GM19239 (cell line): ENCODE measurements at places on chromosomes 7 and 10.

DNA sequence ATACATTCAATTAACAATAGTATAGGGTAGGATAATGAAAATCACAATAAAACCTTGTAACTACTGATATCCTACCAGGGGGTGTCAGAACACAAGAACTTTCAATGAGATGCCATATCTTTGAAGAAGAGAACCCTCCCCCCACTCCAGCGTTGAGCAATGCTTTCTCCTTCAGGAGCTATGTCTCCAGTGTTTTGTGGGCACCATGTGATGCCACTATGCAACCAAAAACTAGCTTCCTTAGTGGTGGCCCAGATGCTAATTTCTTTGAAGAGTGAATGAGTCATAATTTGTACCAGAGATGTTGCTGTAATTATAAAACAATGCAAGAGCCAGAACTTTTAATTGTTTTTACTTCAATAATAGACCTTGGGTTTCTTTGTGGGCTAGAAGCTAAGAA, 76.0 kb upstream of the ADO start:
- DNase-seq, result no peak

GRCh38 chr10:113680190-113681111, 739 bp downstream of the CASP7 start:
- DNase-seq, result peak; percentile 9

- no peak for DNase-seq
Observed at GRCh38 chr10:126461289-126461940, 73.1 kb upstream of the ADAM12 start.

DNA sequence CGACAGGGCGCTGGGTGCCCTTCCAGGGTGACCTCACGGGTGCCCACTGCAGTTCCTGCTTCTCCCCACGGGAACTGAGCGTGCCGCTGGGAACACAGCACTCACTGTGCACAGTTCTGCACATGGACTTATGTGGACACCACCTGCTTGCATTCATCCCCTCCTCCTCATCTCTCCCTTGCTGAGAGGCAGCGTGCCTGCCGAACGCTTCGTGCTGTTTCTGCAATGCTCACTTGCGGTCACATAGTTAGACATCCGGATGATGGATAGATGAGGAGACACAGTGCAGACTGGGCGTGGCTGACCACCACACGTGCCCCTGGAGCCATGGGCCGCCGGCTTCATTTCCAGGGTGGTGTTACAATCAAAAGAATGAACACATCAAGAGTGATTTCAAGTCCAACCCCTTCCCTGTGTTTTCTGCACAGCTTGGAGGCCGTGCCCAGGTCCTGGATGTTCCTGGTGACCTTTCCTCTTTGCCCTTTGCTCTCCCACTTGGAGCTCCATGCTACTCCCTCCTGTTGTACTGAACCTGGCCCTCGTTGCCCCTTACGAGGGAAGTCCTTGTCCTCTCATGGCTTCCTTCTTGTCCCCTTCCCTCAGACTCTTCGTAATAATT, 119.4 kb downstream of the VIPR2 start:
- no peak for DNase-seq

DNA sequence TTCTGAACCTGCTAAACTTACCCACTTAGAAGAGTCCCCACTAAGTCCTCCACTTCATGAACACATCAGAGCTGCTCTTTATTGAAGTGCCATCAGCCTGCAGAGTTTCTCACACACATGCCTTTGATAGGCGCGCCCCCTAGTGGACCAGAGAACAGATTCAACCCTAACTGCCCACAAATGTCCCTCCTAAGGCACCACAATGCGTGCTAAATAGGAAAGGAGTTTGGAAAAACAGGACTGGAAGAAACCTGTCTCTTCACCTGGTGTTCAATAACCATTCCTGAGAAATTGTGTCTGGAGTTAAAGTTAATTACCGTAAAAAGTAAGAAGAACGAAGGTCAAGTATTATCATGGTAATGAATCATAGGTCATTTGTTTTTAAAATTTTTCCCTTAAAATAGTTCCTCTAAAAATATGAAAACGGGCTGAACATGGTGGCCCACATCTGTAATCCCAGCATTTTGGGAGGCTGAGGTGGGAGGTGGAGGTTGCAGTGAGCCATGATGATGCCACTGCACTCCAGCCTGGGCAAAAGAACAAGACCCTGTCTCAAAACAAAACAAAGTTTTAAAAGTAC, 249.7 kb downstream of the ELMO1 start:
- peak; percentile 46 for DNase-seq

GRCh38 chr10:30756896-30757295, 127.3 kb upstream of the LYZL2 start:
- no peak for DNase-seq

DNA sequence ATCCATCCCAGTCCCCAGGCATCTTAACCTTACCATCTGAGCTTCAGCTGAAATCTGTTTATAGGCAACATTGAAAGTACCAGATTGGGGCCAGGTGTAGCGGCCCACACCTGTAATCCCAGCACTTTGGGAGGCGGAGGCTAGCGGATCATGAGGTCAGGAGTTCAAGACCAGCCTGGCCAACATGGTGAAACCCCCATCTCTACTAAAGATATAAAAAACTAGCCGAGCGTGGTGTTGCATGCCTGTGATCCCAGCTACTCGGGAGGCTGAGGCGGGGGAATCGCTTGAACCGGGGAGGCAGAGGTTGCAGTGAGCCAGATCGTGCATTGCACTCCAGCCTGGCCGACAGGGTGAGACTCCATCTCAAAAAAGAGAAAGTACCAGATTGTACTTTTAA, 39.0 kb downstream of the CRCP start:
- no peak for DNase-seq

DNA sequence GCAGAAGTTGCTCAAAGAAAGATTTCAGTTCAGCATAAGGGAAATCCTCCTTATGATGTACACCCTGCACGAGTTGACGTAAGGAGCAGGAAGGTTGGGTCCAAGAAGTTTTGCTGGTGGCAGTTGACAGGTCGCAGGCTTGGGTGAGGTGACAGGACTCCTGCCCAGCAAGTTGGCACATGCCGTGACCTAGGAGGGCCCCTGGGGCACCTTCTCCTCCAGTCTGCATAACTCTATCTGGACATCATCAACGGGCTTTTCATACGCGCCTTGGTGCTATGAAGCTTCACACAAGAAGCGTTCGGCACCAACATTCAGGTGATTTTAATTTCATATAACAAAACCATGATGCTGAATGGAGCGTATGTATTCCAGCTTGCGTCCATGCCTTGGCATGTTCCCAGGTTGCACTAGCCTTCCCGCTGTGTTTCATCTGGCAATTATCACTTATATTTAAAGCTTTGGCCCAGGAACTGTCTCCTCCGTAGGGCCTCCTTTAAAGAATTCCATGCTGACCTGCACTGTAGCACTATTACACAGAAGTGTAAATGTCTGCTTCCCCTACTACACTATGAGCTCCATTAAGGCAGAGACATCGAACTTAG, 651.6 kb upstream of the FOXK1 start:
- no peak for DNase-seq
